Renal pelvis (tissue), 12 donors: ENCODE measurements at places on chromosomes 4 and X. TPM values are rescaled to one million over a fixed set of nuclear protein-coding genes. Genes with fewer than 3 reads are reported as not detected.

ADAM29 gene
- polyA plus RNA-seq = not detected

RTL3 gene
- not detected for polyA plus RNA-seq

DNA sequence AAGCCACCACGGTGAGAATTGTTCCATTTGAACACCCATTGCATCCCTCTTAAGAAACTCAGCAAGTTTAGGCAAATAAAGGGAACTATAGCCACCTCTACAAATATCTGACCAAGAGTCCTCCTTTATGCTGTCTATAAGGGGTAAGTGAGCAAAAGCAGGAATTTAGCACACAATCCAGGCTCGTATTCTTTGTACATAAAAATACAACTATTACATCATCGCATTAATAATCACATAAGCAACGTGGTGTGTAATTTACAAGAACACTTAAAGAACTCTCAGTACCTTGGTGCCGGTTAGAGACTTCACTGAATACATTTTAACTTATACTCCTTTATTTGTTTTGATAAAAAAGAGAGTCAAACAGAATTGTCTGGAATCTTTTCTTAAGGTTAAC is 38.8 kb downstream of the PALLD start:
- no peak for DNase-seq

- DNase-seq = no peak
These were observed 511 bp upstream of the MAP9 start for GRCh38 chr4:155377276-155377675.

DNA sequence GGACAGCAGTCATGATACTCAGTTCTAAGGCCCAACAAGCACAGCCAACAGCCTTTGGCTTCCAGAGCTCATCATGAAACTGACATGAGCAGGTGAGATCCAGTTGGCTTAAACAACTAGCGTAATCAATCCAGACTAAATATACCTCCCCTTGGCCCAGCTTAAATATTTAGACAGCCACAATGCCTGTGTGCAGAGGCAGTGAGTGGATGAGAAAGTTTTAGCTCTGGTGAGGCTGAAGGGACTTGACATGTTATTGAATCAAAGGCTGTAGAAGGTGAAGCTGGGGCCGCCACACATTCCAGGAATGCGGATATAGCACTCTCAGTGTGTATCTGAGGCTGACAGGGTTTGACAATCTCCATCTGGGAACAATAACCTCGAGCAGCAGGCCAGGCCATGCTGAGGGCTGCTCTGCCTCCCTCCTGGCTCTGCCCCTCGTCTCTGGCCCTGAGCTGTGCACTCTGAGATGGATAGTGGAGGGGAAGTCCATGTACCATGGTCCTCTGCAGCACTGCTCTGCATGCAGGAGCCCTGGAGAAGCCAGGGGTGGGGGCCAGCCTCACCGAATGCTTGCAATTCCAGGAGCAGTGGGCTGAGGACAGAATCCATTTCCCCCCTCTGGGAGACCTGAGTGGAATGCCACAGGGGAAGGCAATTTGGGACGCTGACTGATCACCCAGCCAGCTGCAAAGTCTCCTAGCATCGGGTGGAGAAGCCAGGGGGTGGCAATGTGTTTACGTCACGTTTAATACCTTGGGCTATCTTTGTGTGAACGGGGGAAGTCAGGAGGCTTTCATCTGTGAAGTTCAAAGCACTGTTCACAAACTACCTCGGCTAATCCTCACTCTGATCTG is 37.3 kb upstream of the RASL11B start:
- DNase-seq = peak; percentile 85

GRCh38 chr4:123116412-123116811 is 194.0 kb upstream of the NUDT6 start:
- peak; percentile 60 for DNase-seq

- DNase-seq = no peak
These were observed 1.9 kb downstream of the SEC24D start for GRCh38 chr4:118834070-118834469.

- no peak for DNase-seq
These were observed 28.2 kb upstream of the CENPU start for GRCh38 chr4:184762100-184762499.

GRCh38 chrX:131918839-131919238 is 104.3 kb upstream of the STK26 start:
- DNase-seq = no peak

- DNase-seq = no peak
These were observed 83.4 kb upstream of the KLHL13 start for GRCh38 chrX:118199997-118200396.
